ENCODE measurements at places on chromosomes 16 and 17. TPM values are rescaled to one million over a fixed set of nuclear protein-coding genes. Genes with fewer than 3 reads are reported as not detected.

DNA sequence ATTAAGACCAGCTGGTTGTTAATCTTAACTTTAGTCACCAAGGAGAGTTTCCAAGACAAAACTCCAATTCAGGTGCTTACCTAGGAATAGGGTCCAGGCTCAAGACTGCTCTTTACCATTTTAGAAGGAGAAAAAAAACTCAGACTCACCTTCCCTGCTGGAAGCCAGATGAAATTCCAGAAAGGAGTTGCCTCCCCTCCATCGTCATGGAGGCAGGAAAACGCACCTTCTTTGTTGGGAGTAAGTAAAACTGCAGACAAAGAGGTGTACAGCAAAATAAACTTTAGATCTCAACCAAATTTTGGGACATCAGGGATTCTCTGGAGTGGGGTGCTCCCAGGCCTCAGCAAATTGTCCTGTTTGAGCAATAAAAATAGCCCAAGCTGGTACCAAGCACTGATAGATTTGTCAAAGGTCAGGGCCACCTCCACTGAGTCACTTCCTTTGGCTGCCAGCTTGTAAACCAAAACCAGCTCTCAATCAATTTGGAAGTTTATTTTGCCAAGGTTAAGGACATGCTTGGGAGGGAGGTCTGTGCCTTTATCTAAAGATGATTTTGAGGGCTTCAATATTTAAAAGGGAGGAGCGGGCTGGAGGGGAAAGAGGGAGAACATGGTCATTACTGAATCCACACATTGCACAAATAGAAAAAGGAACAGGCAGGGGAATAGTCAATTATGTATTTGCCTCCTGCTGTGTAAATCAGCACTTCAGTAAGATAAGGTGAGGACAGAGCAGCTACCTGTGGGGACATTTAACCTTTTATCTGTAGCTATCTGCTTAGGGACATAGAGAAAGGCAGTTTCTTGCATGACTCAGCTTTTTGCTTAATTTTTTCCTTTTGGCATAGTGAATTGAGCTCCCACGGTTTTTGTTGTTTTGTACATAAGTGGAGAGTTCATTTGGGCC is 1.5 kb upstream of the ALDH3A2 start:
- H3K4me1 ChIP-seq: peaks cover 73% of the 10 kb centered on the region
- H3K36me3 ChIP-seq: peaks cover 7% of the 10 kb centered on the region
- DNase-seq: peak; percentile 80
- no peaks in the 10 kb centered on the region for H3K27me3 ChIP-seq
- H3K4me3 ChIP-seq: peak overlapping the region; percentile 92

- no peak for DNase-seq
- peaks cover 4% of the 10 kb centered on the region for H3K4me1 ChIP-seq
- H3K27ac ChIP-seq: no peak overlapping the region
- no peaks in the 10 kb centered on the region for H3K36me3 ChIP-seq
Measured at GRCh38 chr16:4402439-4403132, 13.8 kb downstream of the CORO7 start.

DNA sequence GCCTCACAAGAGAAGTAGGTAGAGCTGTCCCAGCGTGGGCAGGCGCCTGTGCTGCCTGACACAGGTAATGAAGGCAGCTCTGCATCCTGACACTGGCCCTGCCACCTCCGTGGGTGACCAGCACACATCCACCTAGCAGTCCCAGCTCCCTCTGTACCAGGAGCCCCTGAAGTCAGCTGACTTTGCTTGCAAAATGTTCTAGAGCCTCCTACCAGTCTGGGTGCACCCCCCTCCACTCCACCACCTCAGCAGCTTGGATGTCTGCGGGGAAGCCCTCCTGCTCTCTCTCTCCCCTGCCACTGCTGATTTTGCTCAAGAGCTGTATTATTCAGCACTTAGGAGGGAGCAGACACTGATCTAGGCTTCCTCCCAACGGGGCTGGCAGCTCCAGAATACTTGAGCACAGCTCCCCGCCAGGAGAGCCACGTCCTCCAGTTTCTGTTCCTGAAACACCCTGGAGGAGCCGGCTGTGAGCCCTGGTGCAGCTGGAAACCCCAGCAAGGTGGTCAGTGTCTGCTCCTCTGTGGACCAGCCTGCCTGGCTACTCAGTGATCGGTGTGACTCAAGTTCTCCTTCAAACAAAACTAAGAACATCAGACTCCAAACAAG is 1.0 kb downstream of the RNF166 start:
- DNase-seq: no peak
- peaks cover 19% of the 10 kb centered on the region for H3K4me1 ChIP-seq
- no peak overlapping the region for H3K27ac ChIP-seq
- H3K27me3 ChIP-seq: no peaks in the 10 kb centered on the region
- no peaks in the 10 kb centered on the region for H3K36me3 ChIP-seq

- H3K36me3 ChIP-seq: no peaks in the 10 kb centered on the region
- no peak overlapping the region for H3K27ac ChIP-seq
- H3K4me3 ChIP-seq: no peak overlapping the region
- DNase-seq: no peak
- no peaks in the 10 kb centered on the region for H3K4me1 ChIP-seq
Measured at GRCh38 chr16:55155815-55156214, 168.2 kb upstream of the IRX6 start.

- DNase-seq: no peak
- no peaks in the 10 kb centered on the region for H3K36me3 ChIP-seq
- no peaks in the 10 kb centered on the region for H3K27me3 ChIP-seq
- no peaks in the 10 kb centered on the region for H3K4me1 ChIP-seq
Measured at GRCh38 chr16:12236589-12236988, 260.1 kb downstream of the SNX29 start.

GRCh38 chr17:71339206-71339605 is 781.6 kb upstream of the SOX9 start:
- no peaks in the 10 kb centered on the region for H3K27me3 ChIP-seq
- H3K27ac ChIP-seq: no peak overlapping the region
- DNase-seq: no peak
- no peaks in the 10 kb centered on the region for H3K4me1 ChIP-seq
- no peak overlapping the region for H3K4me3 ChIP-seq
- H3K36me3 ChIP-seq: no peaks in the 10 kb centered on the region

DNA sequence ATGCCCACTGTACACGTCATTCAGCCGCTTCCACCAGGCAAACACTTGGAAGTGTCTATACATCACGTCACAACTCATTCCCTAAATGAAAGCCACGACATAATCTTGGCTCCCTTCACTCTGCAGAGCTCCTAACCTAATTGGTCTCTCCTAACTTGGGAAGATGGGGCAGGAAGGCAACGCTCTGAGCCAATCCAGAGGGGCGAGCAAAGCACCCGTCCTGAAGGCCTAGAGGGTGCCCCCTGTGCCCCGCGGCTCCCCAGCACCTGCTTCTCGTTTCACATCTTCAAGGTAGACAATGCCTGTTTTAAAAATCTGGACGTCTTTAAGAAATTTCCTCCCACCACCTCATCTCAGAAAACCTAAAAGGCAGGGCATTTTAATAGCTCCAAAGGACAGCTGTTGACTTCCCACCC is 1.0 kb downstream of the CSNK2A2 start:
- no peaks in the 10 kb centered on the region for H3K27me3 ChIP-seq
- peaks cover 41% of the 10 kb centered on the region for H3K36me3 ChIP-seq
- H3K27ac ChIP-seq: no peak overlapping the region
- peaks cover 26% of the 10 kb centered on the region for H3K4me1 ChIP-seq

DNA sequence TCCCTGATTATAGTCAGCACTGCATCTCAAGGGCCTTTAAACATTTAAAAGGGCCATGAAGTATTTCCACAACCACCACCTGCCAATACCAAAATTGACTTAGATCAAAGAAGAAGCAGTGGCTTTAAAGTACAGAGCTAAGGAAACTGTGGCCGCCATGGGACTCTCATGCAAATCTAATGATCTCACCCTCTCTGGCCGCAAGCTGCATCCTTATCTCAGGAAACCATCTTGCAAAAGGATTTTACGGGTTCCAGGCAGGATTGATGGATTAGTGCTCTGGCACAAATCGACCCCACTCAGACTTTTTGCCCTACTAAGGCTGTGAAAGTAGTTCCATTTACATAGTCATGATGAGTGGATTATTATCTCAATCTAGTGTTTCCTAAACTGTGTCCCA is 22.6 kb downstream of the CDRT4 start:
- no peak overlapping the region for H3K27ac ChIP-seq
- DNase-seq: no peak

DNA sequence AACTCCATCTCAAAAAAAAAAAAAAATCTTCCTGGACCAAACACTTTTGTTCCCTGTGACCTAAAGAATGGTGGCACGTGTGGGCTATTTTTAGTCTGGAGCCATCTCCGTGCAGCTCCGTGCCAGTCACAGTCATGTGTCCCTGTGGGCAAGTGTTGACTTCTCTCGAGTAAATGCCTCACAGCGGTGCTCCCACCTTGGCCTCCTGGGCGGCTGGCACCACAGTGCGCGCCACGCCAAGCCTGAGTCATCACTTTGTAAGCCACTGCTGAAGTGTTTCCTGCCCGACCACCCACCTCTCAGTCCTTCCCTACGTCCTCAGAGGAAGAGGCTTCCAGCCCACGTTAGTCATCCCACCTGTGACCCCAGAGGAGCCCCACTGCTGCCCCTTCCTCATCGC is 10.9 kb upstream of the HEXD start:
- no peak overlapping the region for H3K4me3 ChIP-seq
- no peak overlapping the region for H3K27ac ChIP-seq
- no peaks in the 10 kb centered on the region for H3K4me1 ChIP-seq
- DNase-seq: no peak
- H3K27me3 ChIP-seq: no peaks in the 10 kb centered on the region
- no peaks in the 10 kb centered on the region for H3K36me3 ChIP-seq

- peak; percentile 80 for DNase-seq
- no peak overlapping the region for H3K4me3 ChIP-seq
- no peaks in the 10 kb centered on the region for H3K27me3 ChIP-seq
- peaks cover 59% of the 10 kb centered on the region for H3K4me1 ChIP-seq
Measured at GRCh38 chr16:87198328-87198832, 118.8 kb downstream of the C16orf95 start.

The NGFR gene
- not detected for total RNA-seq

The GAS7 gene
- total RNA-seq: not detected

All from PC-9 (cell line).